ENCODE measurements at places on chromosomes 2 and 18. TPM values are rescaled to one million over a fixed set of nuclear protein-coding genes. Genes with fewer than 3 reads are reported as not detected.

DNA sequence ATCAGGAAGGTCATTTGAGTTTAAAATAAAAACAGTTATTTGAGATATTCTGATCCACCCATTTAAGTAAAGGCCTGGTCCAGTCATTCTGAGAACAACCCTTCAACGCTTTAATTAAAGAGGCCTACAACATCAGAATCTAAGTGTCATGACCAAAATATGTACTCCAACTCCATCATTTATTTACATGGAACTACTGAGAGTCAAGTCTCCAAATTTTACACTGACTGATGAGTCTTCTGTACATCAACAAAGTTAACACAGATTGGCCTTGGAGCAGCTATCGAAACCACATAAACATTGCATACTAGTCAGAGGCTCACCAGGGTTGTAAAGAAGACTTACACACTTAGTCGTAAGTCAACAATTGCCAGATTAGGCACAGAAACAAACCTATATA, 37.1 kb downstream of the PIEZO2 start:
- no peak overlapping the region for H3K27ac ChIP-seq
- no peaks in the 10 kb centered on the region for H3K27me3 ChIP-seq
- no peaks in the 10 kb centered on the region for H3K36me3 ChIP-seq
- H3K4me1 ChIP-seq, result no peaks in the 10 kb centered on the region
- DNase-seq, result no peak

DNA sequence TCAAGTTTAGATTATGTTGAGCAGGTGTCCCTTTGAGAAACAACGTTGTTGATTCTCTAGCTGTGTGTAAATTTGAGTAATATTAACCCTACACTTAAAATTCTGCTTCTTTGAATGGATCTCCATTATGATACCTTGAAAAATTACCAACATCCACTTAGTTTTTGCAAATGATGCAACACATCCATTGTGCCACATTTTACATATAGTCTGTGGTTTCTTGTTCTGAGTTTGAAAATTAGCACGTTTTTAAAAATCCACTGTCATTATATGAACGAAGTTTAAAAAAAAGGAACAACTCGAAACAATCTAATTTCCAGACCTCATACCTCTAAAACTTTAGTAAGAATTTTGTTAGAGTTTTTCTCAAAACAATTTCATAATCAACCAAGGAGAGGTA, 37.7 kb downstream of the PIK3C3 start:
- H3K27me3 ChIP-seq, result no peaks in the 10 kb centered on the region
- H3K4me3 ChIP-seq, result no peak overlapping the region
- no peak overlapping the region for H3K27ac ChIP-seq
- peaks cover 6% of the 10 kb centered on the region for H3K36me3 ChIP-seq
- no peak for DNase-seq

DNA sequence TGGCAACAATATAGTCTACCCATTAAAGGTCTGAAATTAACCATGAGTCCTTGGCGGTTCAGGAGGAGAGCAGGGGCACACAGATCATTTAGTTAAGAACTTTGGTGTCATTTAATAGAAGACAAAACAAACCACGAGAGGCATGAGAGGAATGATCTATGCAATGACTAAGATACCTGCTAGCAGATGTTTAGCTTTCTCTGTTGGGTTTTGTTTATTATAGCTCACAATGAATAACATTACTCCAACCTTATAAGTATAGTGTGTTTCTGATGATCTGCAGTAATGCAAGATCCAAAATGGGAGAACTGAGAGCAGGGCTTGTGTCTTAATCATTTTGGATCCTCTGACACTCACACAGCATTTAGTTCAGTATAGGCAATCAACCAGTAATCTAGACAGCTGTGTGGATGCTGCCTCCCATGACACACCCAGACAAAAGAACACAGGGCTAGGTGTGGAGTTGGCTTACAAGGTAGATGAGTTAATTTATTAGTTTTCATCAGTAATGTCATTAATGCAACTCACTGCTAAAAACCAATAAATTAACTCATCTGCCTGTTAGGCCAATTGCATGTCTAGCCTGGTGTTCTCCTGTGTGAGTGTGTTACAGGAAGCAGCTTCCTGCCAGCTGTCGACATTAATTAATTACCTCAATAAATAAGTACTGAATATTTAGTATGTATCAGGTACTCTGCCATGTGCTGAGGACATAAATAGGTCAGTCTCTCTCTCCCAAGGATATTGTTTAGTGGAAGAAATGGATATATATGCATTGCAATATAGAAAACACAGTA, 92.3 kb downstream of the CLIP4 start:
- no peaks in the 10 kb centered on the region for H3K27me3 ChIP-seq
- H3K27ac ChIP-seq, result no peak overlapping the region
- DNase-seq, result no peak
- no peak overlapping the region for H3K4me3 ChIP-seq
- H3K4me1 ChIP-seq, result peaks cover 5% of the 10 kb centered on the region

GRCh38 chr2:74849228-74849892, 15.4 kb downstream of the HK2 start:
- H3K36me3 ChIP-seq, result peaks cover 20% of the 10 kb centered on the region
- H3K27me3 ChIP-seq, result no peaks in the 10 kb centered on the region
- peaks cover 68% of the 10 kb centered on the region for H3K4me1 ChIP-seq
- H3K4me3 ChIP-seq, result peak overlapping the region; percentile 17
- DNase-seq, result no peak

The RPRM gene
- polyA plus RNA-seq, result not detected

DNA sequence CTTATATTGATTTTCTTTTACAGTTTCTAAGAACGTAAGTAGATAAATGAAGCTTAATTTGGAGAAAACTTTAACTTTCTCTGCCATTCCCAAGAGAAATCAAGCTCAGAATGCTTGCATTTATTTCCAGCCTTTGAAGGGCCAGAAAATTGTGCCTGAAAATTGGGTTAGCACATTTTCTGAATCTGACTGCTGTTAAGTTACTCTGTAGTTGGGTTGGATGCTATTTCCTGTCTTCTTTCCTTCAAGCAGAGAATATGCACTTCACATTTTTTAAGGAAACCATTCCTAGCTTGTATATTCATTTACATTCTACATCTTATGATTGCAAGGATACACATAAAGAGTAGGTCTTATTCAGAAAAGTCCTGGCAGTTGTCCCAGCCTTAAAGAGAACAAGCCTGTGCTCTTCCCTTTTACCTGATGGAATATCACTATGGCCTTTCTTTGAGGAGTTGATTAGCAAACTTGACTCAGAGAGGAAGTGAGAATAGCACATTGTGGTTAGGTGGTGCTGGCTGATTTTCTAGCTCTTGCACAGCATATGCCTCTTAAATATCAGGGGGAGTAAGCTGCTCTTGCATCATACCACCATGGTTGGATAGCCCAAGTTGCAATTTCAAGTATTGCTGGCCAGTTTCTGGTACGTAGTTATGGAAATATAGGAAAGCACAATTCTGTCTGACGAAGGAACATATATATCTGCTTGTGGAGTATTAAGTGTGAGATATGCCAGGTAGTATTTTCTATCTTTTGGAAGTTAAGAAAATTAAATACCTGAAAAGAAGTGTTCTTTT, 133.7 kb downstream of the COMMD1 start:
- no peaks in the 10 kb centered on the region for H3K27me3 ChIP-seq
- peak; percentile 53 for DNase-seq
- H3K4me1 ChIP-seq, result peaks cover 27% of the 10 kb centered on the region
- H3K4me3 ChIP-seq, result no peak overlapping the region
- no peaks in the 10 kb centered on the region for H3K36me3 ChIP-seq

DNA sequence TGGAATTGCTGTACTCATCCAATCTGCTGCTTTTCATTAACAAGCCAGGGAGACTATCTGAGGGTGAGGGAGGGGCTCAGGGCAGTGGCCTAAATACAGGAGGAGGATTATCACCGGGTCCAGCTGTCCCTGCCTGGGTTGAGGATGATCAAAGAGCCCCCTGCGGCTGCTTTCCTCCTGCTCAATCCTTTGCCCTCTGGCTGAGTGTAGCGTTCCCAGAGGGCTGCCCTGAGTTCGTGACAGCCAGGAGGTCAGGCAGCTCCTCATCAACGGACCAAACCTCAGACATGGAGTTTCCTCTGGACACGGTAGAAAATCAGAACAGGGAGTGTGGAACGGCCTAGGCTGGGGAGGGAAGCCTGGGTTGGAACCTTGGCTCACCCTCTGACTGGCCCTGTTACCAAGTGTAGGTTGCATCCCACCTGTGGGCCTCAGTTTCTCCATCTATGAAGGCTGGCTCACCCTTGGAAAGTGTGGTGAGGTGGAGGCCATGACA, 23.5 kb downstream of the CIB4 start:
- DNase-seq, result no peak
- H3K4me1 ChIP-seq, result no peaks in the 10 kb centered on the region
- no peaks in the 10 kb centered on the region for H3K36me3 ChIP-seq
- H3K4me3 ChIP-seq, result no peak overlapping the region
- H3K27ac ChIP-seq, result no peak overlapping the region

The ZNF396 gene
- 0.49 TPM for polyA plus RNA-seq

- H3K4me1 ChIP-seq, result peaks cover 10% of the 10 kb centered on the region
- H3K27ac ChIP-seq, result no peak overlapping the region
- H3K36me3 ChIP-seq, result no peaks in the 10 kb centered on the region
- no peak for DNase-seq
Observed at GRCh38 chr2:62406573-62407043, 99.4 kb downstream of the TMEM17 start.

DNA sequence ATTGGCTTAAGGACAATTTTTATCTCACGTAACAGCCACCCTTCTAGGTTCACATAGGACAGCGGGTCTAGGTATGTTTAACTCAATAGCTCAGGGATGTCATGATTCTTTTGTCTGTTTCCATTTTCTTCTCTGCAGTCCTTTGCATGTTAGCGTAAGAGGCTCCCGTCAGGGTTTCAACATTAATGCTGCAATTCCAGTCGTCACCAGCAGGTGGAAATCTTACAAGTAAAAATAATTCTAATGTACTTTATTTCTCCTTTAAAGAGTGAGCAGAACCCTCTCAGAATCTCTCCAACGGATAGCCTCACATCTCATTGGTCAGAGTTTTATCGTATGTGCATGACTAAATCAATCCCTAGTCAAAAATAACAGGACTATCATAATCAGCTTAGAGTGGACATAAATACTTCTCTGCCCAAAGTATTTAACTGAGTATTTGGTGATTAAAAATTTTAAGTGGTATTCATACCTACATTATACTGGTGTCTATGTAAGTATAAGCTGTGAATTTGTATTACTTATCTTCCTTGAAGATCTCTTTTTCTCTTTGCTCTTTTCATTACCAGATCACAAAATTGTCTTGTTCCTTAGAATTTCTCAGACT, 487.2 kb upstream of the GCFC2 start:
- no peak overlapping the region for H3K27ac ChIP-seq
- H3K36me3 ChIP-seq, result no peaks in the 10 kb centered on the region
- H3K27me3 ChIP-seq, result no peaks in the 10 kb centered on the region
- no peaks in the 10 kb centered on the region for H3K4me1 ChIP-seq
- peak; percentile 4 for DNase-seq

- H3K27ac ChIP-seq, result peak overlapping the region; percentile 80
- no peaks in the 10 kb centered on the region for H3K36me3 ChIP-seq
- no peaks in the 10 kb centered on the region for H3K27me3 ChIP-seq
- no peak for DNase-seq
- H3K4me3 ChIP-seq, result peak overlapping the region; percentile 38
Observed at GRCh38 chr2:240565333-240566202, 2.7 kb upstream of the RNPEPL1 start.

DNA sequence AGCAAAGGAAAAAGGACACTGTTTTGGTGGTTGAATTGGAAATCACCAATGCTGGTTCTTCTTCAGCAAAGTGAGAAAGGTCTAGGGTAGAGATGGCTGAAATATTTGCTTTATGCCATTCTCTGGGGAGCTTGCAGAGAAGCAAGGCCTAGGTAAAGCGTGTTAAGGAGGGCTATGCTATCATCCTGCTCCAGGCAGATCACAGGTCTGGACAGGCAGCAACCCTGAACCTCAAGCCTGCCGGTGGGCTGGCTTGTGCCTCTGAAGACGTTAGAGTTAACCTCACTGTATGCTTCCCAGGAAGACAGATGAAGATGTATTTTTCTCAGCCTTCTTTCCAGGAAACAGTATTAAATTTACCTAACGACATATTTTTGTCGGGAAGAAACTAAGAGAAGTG, 138.5 kb upstream of the LYPD6 start:
- no peak for DNase-seq
- H3K36me3 ChIP-seq, result no peaks in the 10 kb centered on the region
- peaks cover 28% of the 10 kb centered on the region for H3K4me1 ChIP-seq
- H3K4me3 ChIP-seq, result peak overlapping the region; percentile 15
- no peaks in the 10 kb centered on the region for H3K27me3 ChIP-seq
- H3K27ac ChIP-seq, result peak overlapping the region; percentile 19

GRCh38 chr2:88601286-88601685, 26.0 kb downstream of the EIF2AK3 start:
- H3K4me1 ChIP-seq, result peaks cover 30% of the 10 kb centered on the region
- H3K27ac ChIP-seq, result peak overlapping the region; percentile 70
- H3K27me3 ChIP-seq, result no peaks in the 10 kb centered on the region
- H3K4me3 ChIP-seq, result no peak overlapping the region

The CKAP2L gene
- polyA plus RNA-seq, result 1.2 TPM

The PAIP2B gene
- 0.99 TPM for polyA plus RNA-seq

- no peaks in the 10 kb centered on the region for H3K4me1 ChIP-seq
- no peak overlapping the region for H3K27ac ChIP-seq
- peaks cover 31% of the 10 kb centered on the region for H3K36me3 ChIP-seq
- no peak for DNase-seq
Observed at GRCh38 chr2:3420076-3420768, 40.7 kb downstream of the TRAPPC12 start.

GRCh38 chr2:136124805-136125204, 6.9 kb upstream of the CXCR4 start:
- no peak overlapping the region for H3K4me3 ChIP-seq
- no peak overlapping the region for H3K27ac ChIP-seq
- DNase-seq, result no peak

DNA sequence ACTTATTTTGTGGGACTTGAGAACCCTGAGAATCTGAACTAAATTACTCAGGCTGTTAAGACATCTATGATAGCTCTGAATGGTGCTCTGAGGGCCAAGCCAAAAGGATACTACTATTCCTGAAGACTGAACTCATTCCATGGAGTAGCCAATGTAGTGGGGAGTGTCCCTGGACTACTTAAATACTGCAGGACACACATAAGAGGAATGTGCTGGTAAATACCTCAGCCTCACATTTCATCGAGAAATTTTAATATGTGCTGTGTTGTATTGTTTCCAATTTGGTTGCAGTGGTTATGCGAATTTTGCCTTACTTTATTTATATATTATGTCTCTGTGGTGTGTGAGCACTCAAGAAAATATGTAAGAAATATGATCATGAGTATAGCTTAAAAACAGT, 264.4 kb upstream of the FIGN start:
- H3K27me3 ChIP-seq, result no peaks in the 10 kb centered on the region
- no peaks in the 10 kb centered on the region for H3K36me3 ChIP-seq
- no peak overlapping the region for H3K27ac ChIP-seq
- no peaks in the 10 kb centered on the region for H3K4me1 ChIP-seq
- no peak for DNase-seq
- no peak overlapping the region for H3K4me3 ChIP-seq

All from keratinocyte (primary cell).